ENCODE measurements at places on chromosomes 1 and 21. TPM values are rescaled to one million over a fixed set of nuclear protein-coding genes. Genes with fewer than 3 reads are reported as not detected.

Gene OPTC
- not detected for total RNA-seq

Gene LORICRIN
- total RNA-seq, result not detected

Gene IL22RA1
- 0.83 TPM for total RNA-seq

Gene C1orf116
- total RNA-seq, result 123 TPM

DNA sequence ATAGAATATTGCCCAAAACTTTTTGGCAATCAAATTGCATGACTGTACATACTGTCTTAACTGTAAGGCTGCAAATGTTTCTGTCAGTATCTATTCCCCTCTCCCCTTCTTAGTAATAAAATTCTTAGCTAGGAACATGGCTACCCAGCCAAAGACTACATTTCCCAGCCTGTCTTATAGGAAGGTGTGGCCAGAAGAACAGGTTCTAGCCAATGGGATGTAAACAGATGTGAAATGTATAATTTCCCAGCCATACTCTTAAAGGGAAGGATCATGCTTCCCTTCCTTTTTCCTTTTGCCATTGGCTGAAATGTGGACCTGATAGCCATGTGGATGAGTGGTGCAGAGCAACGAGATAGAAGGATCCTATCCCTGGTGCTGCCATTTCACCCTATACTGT is 7.0 kb upstream of the HIVEP3 start:
- DNase-seq, result no peak

DNA sequence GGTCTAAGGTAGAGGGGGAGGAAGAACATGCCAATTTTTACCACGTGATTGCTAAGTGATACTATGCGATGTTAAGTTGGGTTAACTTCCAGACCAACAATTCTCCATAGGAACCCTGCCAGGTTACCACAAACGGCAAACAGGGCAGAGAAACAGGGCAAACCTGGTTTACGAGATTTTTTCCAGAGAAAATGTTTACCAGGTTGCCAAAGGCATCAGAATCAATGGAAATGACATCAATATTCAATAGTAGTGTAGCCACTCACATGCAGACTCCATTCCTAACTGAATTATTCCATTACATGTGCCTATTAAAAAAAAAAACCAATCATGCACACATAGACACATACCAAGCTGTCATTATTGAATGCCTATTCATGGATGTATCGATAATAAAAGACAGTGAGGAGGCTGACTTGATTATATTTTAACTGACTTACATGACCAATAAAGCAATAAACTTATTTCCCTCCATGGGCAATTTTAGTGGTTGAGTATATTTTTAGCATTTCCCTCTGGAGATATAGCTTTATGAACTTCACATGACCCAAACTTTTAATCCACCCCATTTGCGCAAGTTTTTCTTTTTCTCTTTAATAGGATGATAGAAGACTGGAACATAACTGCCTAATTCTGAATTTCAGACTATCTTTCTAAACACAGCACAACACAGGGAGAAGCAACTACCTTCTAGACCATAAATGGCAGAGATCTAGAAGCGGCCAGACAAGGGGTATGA is 40.5 kb upstream of the KCNE1 start:
- no peak for DNase-seq

DNA sequence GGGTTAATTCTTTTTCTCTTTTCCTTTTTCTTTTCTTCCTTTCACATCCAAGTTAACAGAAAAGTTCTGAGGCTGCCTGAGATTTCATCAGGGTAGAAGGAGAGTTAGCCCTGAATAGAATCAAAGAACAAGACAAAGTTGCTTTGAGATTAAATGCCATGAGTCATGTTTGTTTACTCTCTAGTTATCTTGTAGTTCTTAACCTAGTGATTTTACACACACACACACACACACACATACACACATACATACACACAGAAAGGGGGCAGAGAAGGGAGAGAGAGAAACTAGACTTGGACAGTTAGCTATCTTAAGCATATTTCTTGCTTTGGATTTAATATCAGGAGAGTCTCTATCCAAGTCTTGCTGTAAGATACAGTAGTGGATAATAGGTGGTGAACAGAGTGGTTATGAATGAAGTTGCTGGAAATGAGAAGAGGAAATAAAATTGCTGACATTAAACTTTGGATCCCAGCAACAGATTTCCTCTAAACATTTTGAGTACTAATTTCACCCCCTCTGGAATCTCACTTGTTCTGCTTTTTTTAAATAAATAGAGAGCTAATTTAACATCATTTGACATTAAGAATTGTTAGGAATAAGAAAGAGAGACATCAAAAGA is 19.9 kb downstream of the PLA2G4A start:
- DNase-seq, result no peak

GRCh38 chr1:226226601-226227000 is 3.1 kb downstream of the MIXL1 start:
- no peak for DNase-seq
